Amniotic stem cell (primary cell): ENCODE measurements at places on chromosomes 2 and 18.

DNA sequence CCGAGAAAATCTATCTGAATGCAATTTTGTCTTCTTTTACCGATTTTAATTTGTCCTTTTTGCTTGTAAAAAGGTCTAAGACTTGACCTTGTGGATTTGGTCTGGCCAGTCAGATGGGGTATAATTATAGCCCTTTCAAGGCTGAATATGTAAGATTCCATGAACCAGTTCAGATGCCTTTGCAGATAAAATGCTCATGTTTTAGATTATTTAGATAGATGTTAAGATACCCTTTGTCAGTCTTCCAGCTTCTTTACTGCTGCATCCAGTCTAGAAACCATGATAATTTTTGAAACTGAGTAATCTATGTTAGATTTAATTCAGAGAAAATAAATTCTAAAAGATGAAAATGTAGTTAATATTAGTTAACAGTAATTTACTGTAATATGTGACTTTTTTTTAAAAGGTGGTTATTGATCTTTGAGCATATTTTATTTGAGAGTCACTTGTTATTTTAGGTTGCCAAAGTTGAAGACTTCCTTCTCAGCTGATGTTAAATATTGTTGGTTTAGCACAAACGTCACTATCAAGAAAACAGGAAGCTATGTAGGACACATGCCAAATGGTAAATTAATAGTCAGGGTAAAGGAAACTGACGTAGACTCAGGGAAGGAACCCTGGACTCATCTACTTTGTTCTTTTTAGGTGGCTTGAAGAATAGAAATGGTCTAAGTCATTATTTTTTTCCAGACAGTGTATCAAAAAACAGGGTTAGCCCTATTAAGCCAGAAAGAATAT, 29.8 kb downstream of the BABAM2 start:
- DNase-seq = no peak

- no peak for DNase-seq
These were observed 268.0 kb downstream of the GPD2 start for GRCh38 chr2:156704132-156704531.

GRCh38 chr2:234724850-234725249, 227.0 kb upstream of the SH3BP4 start:
- no peak for DNase-seq

GRCh38 chr18:25457601-25458000, 105.6 kb upstream of the ZNF521 start:
- no peak for DNase-seq

GRCh38 chr2:191682126-191682525, 4.2 kb downstream of the NABP1 start:
- no peak for DNase-seq

GRCh38 chr2:38526195-38526594, 76.5 kb downstream of the HNRNPLL start:
- no peak for DNase-seq

GRCh38 chr2:73134471-73134870, 21.7 kb upstream of the RAB11FIP5 start:
- DNase-seq = no peak

DNA sequence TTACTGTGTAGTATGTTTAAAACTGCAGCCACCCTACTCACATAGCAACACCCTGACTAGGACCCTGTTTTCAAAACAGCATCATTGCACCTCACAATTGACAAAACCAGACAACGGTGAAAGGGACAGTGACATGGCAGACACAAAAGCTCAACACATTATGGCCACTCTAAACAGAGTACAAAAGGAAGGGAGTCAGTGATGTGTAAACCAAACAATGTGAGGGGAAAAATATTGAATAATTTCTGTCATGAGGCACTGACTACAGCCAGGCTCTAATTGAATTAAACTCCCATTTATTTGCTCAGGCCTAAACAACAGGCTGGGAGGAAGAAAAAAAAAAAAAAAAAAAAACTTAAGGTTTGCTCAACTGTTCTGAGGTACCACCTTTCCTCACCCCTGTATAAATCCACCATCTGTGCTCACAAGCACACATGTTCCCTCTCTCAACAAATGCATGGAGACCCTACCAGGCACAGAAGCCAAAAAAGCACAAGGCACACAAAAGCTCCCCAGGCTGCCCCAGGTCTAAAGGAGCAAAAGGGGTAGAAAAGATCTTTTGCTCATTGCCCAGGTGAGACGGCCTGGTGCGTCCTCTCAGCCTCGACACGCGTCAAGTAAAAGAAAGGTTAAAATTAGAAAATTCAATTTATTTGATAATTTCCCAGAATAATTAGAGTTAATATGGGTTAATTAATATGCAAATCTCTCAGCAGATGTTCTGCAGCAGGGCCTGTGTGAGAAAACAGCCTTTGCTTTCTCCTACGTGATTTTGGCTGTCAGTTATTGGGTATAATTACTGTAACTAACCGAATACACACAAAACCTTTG, 80.9 kb downstream of the ZEB2 start:
- DNase-seq = no peak

- no peak for DNase-seq
These were observed 166.7 kb upstream of the ZNF521 start for GRCh38 chr18:25518716-25519053.

GRCh38 chr2:219073413-219074129, 12.8 kb upstream of the IHH start:
- no peak for DNase-seq

- no peak for DNase-seq
These were observed 146.4 kb upstream of the TNP1 start for GRCh38 chr2:217006217-217006616.
